ENCODE measurements at places on chromosomes 2 and 18.

DNA sequence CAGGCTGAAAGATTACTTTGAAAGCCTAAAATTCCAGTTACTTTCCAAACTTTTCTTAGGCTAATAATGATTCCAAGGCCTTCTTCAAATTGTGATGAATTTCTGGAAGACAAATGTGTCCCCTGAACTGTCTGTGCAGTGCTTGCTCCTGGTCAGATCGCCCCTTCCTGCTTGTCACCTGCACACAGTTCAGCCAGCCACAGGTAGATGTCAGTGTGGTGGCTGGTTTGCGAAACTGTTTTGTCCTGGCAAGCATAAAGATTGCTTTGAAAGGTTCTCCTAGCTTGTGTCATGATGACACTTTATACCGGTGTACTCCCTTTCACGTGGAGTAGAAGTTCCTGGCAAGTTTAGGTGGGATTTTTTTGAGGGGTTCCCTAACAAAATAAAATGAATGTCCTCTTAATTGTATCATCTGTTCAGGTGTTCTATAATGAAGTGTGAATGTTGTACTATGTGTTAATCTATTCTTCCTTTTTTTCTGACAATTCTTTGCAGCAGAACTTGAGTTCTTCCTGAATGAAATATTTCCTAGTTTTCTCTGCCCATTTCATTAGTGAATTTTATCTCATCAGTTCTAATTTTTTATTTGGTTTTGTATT lies 298.8 kb downstream of the ZNF407 start:
- DNase-seq, result peak; percentile 10

DNA sequence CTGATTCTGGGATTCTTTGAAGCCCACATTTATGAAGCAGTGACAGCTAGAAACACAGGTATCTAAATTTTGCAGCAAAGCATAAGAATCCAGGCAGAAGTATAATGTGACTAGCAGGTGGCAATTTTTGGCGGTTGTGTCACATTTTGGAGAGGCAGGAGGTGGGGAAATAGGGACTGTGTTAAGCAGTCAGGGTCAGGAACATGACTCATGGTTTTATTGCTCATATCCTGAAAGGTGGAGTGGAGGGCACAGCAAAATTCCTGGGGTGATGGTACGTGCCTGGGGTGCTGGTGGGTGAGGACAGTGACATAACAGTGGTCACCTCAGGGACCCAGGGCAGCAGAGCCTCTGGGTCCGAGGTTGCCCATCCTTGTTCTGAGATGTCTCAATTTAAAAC lies 63.5 kb upstream of the TTN start:
- no peak for DNase-seq

GRCh38 chr18:46001892-46002291 lies 34.8 kb upstream of the EPG5 start:
- no peak for DNase-seq

DNA sequence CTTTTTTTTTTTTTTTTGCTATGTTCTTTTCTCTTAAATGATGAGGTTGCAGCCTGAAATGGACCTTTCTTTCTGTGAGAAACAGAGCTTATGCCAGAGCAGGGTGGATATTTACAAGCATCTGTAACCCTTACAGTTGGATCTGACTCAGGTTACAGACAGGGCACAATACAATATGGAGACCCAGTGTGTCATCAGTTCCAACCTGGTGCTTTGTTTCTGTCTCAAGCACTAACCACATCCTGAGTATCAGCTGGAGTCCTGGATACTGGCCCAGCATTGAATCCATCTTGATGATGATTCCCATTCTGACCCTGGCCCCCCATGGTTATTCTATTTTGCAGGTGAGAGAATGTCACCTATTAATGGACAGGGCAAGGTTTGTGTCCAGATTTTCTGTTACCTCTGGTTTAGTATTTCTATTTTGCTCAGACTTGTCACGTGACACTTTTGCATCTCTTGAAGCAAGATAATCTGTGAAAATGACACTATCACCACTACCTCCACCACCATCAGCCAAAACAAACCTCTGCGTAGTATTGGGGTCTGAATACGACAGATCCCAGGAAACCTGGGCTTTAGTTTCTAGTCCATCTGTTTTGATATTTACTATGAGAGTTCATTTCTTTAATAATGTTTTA lies 174.0 kb downstream of the CCDC85A start:
- no peak for DNase-seq

DNA sequence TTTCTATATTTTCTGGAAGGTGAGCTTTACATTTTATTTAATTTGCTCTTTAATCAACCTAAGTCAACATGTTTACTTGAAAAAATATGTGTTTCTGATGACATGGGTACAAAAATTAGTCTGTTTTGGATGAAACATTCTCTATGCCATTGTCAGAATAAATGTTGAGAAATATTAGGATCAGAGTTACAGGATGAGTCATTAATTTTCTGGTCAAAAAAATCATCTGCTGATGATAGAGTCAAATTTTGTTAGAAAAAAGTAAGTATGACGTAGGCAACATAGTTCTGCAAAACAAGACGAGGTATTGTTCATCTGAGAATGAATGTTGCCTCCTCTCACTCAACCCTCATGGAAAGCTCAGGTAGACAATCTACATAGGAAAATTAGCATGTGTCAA lies 107.6 kb upstream of the CAVIN2 start:
- DNase-seq, result no peak

DNA sequence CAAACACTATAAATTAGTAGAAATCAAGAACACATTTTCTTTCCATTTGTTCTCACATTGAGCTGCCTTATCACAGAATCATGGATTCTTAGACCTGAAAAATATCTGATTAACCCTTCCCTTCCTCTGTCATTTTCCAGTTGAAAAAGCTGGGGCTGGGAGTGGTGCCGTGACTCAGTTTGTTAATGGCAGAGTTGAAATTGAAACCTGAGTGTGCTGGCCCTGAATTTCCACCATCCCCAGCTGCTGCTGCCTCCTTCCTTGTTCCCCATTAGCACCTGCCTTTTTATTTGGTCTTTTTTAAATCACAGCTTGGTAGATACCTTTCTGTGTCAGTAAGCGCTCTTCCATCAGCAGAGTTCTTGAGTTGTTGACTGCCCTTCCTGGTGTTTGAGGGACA lies 10.6 kb downstream of the FARP2 start:
- no peak for DNase-seq

DNA sequence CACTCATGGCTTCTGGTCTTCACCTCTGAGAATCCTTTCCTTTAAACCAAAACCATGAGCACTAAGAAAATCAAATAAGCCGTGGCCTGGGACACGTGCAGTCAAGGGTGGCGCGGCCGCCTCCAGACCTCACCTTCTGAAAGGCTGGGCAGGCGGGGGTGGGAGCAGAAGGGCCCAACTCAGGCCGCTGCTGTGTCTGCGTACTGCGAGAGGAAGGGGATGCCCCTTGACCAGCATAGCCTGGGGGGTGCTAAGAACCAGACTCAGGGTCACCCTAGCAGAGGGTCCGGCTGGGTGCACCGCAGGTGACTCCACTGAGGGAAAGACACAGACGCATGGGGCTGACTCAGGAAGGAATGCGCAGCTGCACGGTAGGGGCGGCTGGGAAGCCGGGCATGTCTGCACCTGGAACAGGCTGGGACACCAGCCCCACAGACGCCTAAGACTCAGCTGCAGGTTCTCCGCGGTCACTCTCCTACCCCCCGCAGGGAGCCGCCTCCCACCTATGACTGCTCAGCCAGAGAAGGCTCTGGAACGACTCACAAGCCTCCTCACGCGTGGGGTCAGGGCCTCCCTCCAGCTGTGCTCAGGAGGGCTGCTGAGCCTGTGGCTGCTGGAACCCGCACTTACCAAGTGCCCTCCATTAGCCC lies 432.4 kb upstream of the MYT1L start:
- DNase-seq, result no peak

DNA sequence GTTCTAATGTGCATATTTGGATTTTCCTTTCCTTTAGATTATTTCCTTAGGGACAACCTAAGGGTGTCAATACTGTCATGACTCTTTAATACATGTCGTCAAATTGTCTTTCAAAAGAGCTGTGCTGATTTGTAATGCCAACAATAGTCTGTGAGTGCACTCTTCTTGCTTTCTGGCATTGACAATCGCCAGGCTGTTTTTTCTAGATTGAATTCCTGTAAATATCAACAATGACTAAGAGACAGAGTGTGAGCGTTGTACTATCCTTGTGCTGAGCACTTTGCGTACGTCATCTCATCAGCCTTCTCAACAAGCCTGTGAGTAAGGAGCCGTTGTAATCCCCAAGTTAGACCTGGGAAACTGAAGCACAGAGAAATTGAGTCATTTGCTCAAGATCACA lies 96.0 kb downstream of the ACOXL start:
- DNase-seq, result no peak

DNA sequence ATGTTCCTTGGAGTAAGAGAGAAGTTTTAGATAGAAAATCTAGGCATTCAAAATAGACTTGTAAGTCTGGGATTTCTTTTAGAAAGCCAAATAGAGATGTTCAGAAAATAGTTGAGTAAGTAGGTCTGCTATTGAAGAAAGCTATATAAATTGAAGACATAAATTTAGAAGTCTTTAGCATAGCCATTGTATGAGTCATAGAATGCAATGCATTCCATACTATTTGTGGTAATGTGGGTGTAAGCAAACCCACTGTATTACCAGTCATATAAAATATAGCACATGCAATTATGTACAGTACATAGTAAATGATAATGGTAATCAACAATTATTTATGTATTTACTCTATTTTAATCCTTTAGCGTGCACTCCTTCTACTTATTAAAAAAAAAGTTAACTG lies 14.1 kb downstream of the MC4R start:
- no peak for DNase-seq

- DNase-seq, result no peak
These were observed 1303.9 kb upstream of the PIK3C3 start for GRCh38 chr18:40651163-40651562.

DNA sequence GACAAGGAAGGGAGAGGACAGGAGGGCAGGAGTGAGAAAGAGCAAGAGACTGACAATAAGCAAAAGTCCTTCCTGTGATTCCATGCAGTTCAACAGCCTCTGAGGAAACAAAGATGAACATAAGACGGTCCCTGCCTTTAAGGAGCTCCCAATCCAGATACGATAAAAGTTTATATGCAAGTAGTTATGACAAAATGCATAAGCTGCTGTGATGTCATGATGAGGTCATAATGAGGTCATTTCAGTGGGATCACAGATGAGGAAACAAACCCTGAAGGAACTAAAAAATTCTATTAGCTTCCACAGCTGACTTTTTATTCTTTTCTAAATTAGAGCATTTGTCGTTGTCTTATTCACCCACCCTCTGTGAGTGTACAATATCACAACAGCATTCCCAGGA lies 458.5 kb upstream of the ACVR2A start:
- DNase-seq, result no peak

Data from activated T-helper 1 cell treated with anti-CD3 and anti-CD28 coated beads, Interleukin-2, amount 50 U/mL, for 16 hours (primary cell).